ENCODE measurements at places on chromosomes 4 and X. TPM values are rescaled to one million over a fixed set of nuclear protein-coding genes. Genes with fewer than 3 reads are reported as not detected.

PDGFC gene
- total RNA-seq = not detected

HSFX4 gene
- 0.37 TPM for total RNA-seq

IKBKG gene
- 58.1 TPM for total RNA-seq

PPP4R3C gene
- total RNA-seq = not detected

DCAF12L1 gene
- total RNA-seq = not detected

DGAT2L6 gene
- not detected for total RNA-seq

SLC2A9 gene
- 1.4 TPM for total RNA-seq

MAGEE2 gene
- not detected for total RNA-seq

GLRB gene
- total RNA-seq = not detected

AFF2 gene
- 0.61 TPM for total RNA-seq

CT45A2 gene
- total RNA-seq = not detected

F8A1 gene
- total RNA-seq = 56.9 TPM

PNMA6A gene
- 0.35 TPM for total RNA-seq

ANOS1 gene
- not detected for total RNA-seq

MTCP1 gene
- total RNA-seq = 25.3 TPM

TLL1 gene
- not detected for total RNA-seq

All from activated CD8-positive, alpha-beta memory T cell treated with anti-CD3 and anti-CD28 coated beads, Interleukin-2, amount 10 ng/mL, durations not matched to agents 7 days and 5 days (primary cell).